ENCODE measurements at places on chromosomes 16 and 17.

DNA sequence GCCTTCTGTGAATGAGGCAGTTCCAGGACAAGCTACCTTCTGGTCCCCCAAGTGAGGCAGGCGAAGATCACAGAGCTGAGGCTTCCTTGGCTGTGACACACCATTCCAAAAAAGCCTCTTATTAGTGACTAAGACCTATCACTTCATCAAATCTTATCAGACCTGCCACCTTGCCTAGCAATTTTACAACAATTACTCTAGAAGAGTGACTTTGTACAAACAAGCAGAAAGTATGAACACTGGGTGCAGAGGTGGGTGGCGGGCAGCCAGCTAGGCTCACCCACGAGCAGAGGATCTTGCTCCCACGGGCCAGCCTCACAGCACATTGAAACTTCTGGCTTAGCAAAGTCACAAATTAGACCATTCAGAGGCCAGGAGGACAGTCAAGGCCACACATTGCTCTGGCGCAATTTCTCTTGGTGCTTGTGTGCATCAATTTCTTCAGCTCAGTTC lies 2.2 kb upstream of the ICAM2 start:
- DNase-seq = no peak

DNA sequence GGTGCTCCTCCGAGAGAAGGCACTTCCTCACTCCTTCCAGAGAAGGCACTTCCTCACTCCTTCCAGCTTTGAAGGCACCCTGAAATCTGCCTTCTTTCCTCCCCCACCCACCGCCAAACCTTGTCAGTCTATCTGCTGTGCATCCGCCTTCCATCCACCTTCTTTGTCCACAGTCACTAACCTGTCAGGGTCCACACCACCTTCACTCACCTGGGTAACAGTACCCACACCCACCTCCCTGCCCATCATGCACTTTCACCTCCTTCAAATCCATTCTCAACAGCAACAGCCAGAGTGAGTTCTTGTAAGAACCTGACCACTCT lies 5.2 kb downstream of the CCDC102A start:
- no peak for DNase-seq

GRCh38 chr17:29980261-29980660 lies 38.8 kb downstream of the EFCAB5 start:
- no peak for DNase-seq

DNA sequence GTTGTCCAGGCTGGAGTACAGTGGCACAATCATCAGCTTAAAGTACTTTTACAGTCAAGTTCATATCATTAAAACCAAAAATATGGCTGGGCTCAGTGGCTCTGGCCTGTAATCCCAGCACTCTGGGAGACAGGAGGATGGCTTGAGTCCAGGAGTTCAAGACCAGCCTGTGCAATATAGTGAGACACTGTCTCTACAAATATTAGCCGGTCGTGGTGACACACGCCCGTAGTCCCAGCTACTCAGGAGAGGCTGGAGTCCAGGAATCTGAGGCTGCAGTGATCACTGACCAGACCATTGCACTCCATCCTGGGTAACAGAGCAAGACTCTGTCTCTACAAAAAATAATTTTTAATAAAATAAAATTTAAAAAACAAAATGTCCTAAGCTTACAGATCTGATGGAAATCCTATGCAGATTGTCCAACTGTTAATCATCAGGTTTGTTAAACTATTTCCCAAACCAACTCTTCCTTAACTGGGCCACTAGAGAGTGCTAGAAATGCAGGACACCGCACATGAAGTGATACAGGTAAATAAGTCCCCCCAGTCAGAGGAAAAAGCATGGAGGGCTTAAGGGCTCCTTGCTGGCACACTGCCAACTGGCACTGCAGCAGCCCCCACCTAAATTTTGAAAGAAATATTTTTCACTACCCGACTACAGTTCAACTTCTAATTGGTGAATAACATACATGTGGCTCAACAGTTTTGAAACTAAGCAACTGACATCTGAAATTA lies 2.8 kb downstream of the USP22 start:
- DNase-seq = no peak

DNA sequence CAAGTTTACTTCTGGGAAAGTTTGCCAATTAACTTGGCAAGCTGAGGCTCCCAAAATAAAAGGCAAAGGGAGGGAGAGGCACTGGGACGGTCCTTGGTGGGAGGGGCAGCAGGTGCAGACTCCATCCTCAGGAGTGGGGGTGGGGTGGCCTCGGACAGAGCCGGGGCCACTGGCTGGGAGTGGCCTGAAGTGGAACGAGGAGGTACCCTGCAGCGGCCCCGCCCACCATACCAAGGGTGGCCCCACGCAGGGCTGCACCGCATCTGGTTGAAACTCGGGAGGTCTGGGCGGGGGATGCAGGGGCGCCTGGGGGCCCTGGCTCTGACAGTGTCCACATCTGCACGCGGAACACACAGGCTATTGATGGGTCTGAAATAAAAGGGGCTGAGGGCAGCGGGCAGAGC lies 42.4 kb upstream of the SLC38A10 start:
- DNase-seq = peak; percentile 34

- DNase-seq = no peak
Measured at GRCh38 chr17:6660805-6661463, 9.4 kb downstream of the C17orf100 start.

DNA sequence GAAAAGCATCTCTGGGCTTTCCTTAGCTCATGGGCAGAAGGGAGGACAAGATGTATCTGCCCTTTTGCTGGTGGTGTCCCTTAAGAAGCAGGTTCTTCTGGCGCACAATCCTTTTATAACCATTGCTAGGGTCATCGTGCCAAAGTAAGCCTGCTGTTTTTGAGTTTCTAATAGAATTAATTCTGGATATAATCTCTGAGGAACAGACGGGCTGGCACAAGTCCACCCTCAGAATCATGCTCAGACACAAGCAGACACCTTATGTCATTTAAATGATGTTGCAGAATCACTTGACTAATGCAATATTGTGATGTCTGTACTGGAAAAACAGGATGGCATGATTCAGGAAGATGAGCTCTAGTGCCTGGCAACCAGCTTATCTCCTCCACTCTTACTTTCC lies 18.8 kb upstream of the MMD start:
- DNase-seq = no peak

DNA sequence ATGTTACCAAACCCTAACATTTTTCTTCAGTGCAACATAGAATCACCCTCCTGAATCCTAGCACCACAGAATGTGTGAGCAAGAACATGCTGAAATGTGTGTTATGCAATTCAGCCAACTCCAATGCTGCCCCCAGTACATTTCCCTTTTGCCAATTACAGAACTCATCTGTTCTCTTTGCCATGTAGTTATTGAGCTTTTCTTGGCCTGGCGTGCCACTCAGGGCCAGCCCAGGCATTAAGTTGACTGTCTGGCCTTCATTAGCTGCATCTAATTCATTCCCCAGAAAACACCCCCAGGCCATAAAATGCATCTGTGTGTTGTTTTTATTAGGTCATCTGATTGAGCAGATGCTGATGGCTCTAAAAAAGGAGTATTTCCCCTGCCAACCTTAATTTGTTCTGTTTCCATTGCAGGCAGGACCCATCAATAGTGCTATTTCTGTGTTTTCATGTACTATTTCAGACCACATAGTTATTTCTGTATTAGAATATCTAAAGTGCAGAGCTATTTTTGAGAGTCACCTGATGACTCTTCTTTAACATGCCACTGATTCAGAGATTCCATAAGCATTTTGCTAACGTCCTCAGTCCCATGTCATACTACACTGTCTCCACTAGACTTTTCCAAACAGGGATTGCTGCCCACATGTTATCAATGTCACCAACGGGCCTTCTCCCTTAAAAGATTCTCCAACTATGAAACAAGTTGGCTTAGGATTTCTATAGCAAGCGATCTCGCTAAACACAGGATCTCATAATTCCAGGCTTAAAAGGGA lies 969.7 kb downstream of the CDH11 start:
- DNase-seq = no peak

DNA sequence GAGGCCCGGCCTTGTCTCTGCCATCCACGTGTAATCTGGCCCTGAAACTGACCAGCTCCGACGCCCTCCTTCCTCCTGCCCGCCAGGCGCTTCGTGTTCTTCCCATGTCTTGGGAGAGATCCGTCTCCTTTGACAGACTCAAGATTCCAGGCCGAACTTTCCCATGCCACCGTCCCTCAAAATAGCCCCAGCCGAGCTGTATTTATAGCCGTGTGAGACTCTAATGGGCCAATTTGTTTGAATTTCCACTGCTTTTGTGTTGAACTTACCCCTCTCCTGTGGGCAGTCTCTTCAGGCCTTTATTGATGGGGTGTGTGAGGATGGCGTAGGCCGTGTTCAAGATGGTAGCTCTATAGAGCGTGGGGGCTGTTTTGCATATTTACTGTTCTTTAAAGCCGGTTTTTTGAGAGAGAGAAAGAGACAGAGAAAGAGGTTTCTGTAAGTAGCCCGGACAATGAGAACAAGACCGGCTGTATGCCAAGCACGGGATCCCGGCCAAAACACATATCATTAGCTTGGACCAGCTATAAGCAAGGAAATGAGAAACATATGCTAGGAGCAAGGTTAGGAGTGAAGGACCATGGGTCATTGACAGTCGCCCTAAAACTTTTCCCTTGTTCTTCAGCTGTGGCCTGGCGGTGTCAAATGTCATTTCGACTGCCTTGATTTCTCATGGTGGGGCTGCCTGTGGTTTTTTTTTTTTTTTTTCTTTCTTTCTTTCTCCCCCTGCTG lies 124.5 kb upstream of the ZFHX3 start:
- no peak for DNase-seq

- DNase-seq = peak; percentile 94
Measured at GRCh38 chr17:76141212-76142038, at the start of gene FOXJ1. FOXJ1 (minus strand) TSS chr17:76141245; CDS start chr17:76140395, 850 bp downstream.

- DNase-seq = no peak
Measured at GRCh38 chr17:55166506-55166905, 98.3 kb upstream of the HLF start.

DNA sequence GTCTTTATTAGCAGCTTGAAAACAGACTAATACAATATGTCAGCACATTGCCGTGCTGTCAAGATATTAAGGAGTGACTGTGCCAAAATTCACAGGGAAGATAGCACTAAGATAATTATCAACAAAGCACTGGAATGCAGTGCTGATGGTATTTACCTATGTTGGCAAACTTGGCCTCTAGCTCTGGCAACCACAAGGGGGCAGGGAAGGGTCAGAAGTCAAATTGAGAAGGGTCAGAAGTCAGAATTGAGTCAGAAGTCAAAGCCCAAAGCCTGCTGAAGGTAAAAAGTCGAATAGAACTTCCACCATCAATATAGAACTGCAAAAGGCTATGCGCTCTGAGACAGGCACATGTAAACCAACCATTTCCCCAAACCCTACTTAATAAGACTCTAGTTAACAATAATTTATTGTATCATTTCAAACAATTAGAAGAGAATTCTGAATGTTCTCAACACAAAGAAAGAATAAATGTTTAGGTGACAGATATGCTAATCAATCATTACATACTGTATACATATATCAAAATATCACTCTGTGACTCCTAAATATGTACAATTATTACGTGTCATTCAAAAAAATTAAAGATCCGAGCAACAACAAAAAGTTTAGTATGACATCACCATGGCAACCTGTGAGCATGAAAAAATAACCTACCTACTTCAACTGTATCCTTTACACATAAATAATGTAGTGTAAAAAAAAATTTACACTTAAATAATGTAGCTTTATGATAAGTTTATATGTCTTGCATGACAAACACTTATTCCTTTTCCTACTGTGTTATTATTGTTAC lies 916.1 kb downstream of the KCNJ2 start:
- no peak for DNase-seq

- DNase-seq = no peak
Measured at GRCh38 chr17:42018339-42018738, 1.1 kb upstream of the DNAJC7 start.

DNA sequence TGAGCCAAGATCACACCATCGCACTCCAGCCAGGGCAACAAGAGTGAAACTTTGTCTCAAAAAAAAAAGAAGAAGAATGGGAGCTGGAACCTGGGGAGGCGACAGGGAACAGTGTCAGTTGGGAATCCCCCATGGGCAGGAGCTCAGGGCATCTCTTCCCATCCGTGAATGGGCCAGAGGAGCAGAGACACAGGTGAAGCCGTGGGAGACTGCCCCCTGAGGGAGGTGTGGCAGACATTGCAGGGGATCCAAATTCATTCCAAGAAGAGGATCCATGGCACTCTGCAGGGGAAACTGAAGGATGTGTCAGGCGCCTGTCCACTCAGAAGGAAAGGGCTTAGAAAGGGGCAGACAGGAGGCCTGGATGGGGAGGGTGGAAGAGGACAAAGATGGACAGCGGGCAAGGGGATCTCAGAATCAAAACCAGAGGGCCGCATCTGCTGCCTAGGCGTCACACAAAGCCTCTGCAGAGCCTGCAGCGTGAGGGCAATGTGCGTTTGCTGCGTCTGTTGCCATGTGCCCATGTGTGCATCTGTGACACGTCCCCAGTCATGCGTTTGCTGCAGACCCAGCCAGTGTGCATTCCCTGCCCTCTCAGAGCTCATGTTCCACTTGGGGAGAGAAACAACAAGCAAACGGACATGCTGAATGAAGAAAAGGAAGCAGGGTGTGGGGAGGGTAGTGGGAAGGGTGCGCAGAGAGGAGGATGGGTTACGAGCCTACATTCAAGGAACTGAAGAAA lies 30.6 kb upstream of the TNRC6C start:
- peak; percentile 52 for DNase-seq

GRCh38 chr17:42598905-42599304 lies 10.3 kb downstream of the RETREG3 start:
- DNase-seq = no peak

- peak; percentile 71 for DNase-seq
Measured at GRCh38 chr17:42050393-42051012, at the start of gene C17orf113. C17orf113 (minus strand) TSS chr17:42050601; CDS start chr17:42043376, 7,225 bp downstream.

DNA sequence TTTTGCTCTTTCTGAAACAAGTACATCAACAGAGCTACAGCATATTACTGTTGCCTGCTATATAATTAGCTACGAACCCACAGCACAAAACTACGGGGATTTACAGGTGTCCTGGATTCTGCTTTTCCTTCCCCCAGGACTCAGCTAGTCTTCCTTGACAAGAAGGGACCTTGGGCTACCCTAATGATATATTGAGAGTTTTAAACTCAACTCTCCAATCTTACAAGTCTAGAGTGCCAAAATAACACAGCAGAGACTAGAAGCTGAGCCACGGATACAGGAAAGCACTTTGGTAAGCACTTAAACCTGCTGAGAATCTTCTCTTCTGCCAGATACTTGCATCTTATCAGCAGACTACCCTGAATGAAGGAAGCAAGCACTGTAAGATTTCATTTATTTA lies 161.4 kb upstream of the C17orf78 start:
- no peak for DNase-seq

Data from retina (tissue), 1 donor.